ENCODE measurements at places on chromosomes 16 and 17.
A peak's percentile ranks its signal among the peaks of the same experiment; 100 is the strongest.

- DNase-seq, result no peak
- peak overlapping the region; percentile 95 for H3K4me3 ChIP-seq
These were observed 1.2 kb downstream of the LAT start for GRCh38 chr16:28986046-28986445.

- no peaks in the 10 kb centered on the region for H3K36me3 ChIP-seq
- H3K4me3 ChIP-seq, result no peak overlapping the region
- H3K27ac ChIP-seq, result no peak overlapping the region
- peaks cover 12% of the 10 kb centered on the region for H3K4me1 ChIP-seq
- DNase-seq, result peak; percentile 8
These were observed 47.1 kb upstream of the AKTIP start for GRCh38 chr16:53549970-53550690.

- peak; percentile 2 for DNase-seq
- H3K27me3 ChIP-seq, result no peaks in the 10 kb centered on the region
- H3K4me3 ChIP-seq, result no peak overlapping the region
- peaks cover 3% of the 10 kb centered on the region for H3K36me3 ChIP-seq
- H3K4me1 ChIP-seq, result no peaks in the 10 kb centered on the region
These were observed 18.6 kb downstream of the RAD51C start for GRCh38 chr17:58710948-58711552.

GRCh38 chr16:89646906-89647305 lies 10.6 kb downstream of the CHMP1A start:
- no peak for DNase-seq
- peaks cover 40% of the 10 kb centered on the region for H3K36me3 ChIP-seq
- no peak overlapping the region for H3K4me3 ChIP-seq

GRCh38 chr16:648781-649589 lies at the start of gene WDR90:
Gene WDR90, plus strand, starts transcription at chr16:649365. Its CDS starts 52 bp downstream, at chr16:649417.
- H3K36me3 ChIP-seq, result no peaks in the 10 kb centered on the region
- peak within 1 kb of the TSS; percentile 64 for H3K4me3 ChIP-seq
- peak; percentile 85 for DNase-seq
- H3K4me1 ChIP-seq, result peaks cover 21% of the 10 kb centered on the region
- H3K27ac ChIP-seq, result peak within 1 kb of the TSS; percentile 91

DNA sequence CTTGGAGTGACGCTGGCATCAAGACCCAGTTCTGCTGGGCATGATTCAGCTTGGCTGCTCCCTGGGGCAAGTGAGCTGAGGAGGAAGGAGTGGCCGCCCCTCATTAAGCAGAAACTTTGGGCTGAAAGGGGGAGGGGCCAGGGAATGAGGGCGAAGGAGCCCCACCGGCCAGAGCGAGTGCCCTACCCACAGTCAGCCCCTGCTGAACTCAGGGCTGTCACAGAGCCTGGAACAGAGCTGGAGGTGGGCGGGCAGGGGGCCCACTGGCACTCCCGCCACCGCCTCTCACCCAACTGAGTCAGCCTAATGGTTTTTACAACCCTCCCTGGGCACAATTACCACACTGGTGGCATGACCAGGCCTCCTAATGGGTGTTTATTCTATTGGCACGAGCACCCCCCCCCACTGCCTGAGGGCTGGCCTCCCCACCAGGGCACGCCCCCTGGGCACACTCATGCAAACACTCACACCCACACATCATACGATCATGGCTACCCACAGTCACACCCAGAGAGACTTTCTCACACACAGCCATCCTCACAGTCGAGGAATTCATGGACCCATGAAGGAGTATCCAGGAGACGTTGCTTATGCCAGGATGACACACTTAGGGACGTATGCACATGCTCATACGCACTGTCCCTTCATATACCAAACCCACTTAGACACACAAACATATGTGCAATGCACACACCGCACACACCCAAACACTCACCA lies 19.2 kb downstream of the UNC119 start:
- no peaks in the 10 kb centered on the region for H3K27me3 ChIP-seq
- H3K27ac ChIP-seq, result no peak overlapping the region
- DNase-seq, result no peak

- H3K36me3 ChIP-seq, result no peaks in the 10 kb centered on the region
- no peaks in the 10 kb centered on the region for H3K4me1 ChIP-seq
- H3K27ac ChIP-seq, result no peak overlapping the region
- H3K4me3 ChIP-seq, result no peak overlapping the region
These were observed 4.0 kb upstream of the MFAP4 start for GRCh38 chr17:19390951-19391350.

- no peaks in the 10 kb centered on the region for H3K36me3 ChIP-seq
- DNase-seq, result no peak
- H3K27ac ChIP-seq, result no peak overlapping the region
- no peaks in the 10 kb centered on the region for H3K4me1 ChIP-seq
These were observed 11.4 kb downstream of the IGFBP4 start for GRCh38 chr17:40454613-40454995.

- no peak overlapping the region for H3K27ac ChIP-seq
- H3K4me1 ChIP-seq, result no peaks in the 10 kb centered on the region
- peaks cover 11% of the 10 kb centered on the region for H3K36me3 ChIP-seq
- H3K27me3 ChIP-seq, result no peaks in the 10 kb centered on the region
These were observed 24.4 kb downstream of the CCDC57 start for GRCh38 chr17:82188001-82188961.

DNA sequence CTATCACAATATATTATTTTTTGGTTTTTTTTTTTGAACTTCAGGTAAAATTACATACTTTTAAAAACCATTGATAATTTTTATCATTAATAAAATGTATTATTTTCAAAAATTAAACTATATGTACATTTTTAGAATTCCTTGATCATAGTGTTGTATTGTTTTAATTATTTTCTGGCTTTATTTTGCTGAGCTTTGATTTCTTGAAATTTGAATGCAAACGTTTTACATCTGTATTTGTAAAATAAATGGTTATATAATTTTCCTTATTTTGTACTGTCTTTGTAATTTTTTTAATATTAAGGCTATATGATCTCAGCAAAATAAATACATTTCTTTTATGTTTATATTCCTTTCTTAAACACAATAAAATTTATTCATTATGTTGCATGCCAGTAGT lies 125.6 kb downstream of the KIF2B start:
- no peak for DNase-seq
- no peak overlapping the region for H3K4me3 ChIP-seq
- H3K4me1 ChIP-seq, result no peaks in the 10 kb centered on the region
- no peaks in the 10 kb centered on the region for H3K36me3 ChIP-seq

All from effector memory CD4-positive, alpha-beta T cell (primary cell).